Effector CD4-positive, alpha-beta T cell (primary cell): ENCODE measurements at places on chromosomes 7 and 10.

DNA sequence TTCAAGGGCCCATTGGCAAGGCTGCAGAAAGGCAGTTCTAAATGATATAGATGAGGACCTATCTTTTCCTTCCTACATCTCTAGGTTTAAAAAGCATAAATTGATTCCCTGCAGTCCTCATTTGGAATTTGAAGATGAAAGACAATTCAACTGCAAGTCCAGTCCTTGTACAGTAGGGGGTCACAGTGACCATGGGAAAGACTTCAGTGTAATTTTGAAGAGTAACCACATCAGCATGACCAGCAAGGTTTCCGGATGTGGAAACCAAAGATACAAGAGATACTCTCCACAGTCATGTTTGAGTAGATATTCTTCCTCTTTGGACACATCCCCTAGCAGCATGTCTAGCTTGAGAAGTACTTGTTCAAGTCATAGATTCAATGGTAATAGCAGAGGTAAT is 539.3 kb upstream of the TEX47 start:
- no peak for DNase-seq

- DNase-seq = no peak
Observed at GRCh38 chr7:52944921-52945320, 90.5 kb upstream of the POM121L12 start.

DNA sequence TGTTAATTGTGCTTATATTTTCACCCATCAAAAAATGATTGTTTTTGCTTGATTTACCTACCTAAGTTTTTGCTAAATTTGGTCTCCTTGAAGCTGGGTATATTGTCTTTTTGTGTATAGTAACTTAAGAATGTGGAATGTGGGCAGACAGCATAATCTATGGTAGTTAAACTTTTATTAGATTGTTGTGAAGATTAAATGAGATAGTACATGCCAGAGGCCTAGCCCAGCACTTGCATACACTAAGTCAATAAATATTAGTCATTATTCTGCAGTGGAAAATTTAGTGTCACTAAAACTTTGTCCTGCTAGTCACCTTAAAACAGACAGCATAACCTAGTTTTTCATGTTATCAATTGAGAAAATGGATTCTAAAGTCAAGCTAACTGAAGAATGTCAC is 19.3 kb upstream of the RPA3 start:
- no peak for DNase-seq

DNA sequence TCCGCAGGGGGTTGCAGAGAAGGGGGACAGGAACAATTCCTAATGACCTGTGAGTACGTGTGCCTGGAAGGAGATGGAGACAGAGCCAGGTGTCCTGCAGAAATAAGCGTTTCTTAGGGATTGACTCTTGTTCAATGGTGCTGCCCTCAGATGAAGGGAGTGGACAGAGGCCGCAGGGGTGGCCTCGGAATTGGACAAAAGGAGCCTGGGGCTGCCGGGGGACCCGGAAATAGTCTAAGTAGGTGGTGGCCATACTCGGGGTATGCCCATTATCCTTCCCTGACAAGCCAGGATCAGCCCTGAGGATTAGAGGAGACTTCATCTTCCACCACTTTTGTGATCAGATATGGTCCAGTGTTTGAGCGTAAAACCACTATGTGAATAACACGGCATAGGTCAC is 39.2 kb downstream of the ELFN1 start:
- DNase-seq = peak; percentile 0

DNA sequence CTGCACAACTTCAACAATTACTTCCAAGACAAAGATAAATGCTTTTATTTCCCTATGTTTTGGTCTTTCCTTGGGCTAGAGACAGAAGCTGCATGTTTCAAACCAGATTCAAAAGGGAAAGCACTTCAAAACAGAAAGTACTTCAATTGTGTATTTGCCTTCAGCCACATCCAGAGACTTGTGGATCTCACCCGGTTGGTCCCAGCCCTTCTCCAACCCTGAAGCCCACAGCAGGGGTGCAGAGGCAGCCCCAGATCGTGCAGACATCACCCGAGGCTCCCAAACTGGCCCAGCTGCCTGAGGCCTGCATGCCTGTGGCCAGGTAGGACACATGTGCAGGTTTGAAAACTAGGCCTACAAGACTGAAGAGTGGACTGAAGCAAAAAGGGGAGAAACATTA is 80.8 kb downstream of the ALOX5 start:
- DNase-seq = no peak

DNA sequence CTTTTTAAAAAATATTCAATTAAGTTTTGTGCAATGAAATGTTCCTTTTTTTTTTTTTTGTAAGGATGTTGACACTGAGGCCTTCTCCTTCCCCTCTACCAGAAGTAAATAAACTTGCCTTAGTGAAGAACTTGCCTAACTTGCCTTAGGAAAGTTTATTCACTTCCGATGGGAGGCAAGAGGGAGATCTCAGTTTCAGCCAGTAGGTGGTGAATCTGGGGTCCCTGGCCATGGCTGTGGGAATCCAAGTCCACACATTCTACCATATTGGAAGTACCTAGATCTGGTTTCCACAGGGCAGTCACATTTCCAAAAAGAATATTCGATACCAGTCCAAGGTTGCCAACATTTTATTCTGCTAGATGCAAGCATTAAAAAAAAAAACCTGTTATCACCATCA is 270.9 kb downstream of the CCSER2 start:
- no peak for DNase-seq

DNA sequence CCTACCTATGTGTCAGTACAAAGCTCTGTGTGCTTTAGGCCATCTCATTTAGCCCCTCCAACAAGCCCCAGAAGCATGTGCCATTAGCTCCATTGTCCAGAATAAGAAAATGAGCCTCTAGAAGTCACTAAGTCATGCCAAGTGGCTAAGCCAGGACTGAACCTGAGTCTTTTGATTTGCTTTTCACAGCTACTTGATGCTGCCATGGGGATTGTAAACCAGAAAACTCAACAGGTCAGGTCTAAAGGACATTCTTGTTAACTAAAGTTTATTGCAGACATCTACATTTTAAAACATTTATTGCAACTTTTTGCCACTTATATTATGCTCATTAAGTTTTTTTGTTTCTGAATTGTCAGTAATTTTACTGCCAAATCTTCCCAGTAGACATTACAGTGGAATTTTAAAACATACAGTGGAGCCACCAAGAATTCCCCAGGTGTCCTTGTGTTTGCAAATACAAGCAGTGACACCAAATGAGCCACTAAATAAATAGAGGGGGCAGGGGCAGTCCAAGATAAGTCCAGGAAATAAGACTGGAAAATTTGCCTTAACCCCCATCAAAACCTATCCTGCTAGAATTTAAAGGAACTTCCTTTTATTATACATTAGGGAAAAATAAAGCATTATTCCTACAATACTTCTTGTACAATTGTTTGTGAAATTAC is 115.9 kb downstream of the RAPGEF5 start:
- no peak for DNase-seq

DNA sequence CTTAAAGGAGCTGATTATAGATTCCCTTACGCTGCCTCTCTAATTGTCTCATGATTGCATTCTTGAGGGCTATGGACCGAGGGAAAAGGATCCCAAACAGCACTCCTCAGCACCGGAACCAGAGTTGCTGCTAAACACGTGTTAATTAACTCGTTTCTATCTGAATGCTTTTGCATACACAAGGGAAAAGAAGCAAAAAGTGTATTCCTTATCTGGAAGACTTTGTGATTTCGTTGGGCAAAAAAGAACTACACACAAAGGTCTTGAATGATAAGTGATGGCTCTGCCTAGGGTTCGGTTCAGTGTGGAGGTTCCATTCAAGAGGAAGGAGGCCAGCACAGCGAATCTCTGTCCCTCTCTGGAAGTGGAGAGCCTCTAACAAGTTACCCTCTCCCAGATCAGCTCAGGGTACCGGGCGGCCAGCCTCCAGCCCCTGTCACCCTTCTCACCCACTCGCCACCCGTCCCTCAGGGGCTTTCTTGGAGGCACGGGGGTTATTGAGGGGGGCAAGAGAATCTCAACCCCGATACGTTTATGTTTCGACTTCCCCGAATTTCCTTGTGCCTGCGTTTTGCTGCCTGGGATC is 515 bp upstream of the SLC4A2 start:
- no peak for DNase-seq

DNA sequence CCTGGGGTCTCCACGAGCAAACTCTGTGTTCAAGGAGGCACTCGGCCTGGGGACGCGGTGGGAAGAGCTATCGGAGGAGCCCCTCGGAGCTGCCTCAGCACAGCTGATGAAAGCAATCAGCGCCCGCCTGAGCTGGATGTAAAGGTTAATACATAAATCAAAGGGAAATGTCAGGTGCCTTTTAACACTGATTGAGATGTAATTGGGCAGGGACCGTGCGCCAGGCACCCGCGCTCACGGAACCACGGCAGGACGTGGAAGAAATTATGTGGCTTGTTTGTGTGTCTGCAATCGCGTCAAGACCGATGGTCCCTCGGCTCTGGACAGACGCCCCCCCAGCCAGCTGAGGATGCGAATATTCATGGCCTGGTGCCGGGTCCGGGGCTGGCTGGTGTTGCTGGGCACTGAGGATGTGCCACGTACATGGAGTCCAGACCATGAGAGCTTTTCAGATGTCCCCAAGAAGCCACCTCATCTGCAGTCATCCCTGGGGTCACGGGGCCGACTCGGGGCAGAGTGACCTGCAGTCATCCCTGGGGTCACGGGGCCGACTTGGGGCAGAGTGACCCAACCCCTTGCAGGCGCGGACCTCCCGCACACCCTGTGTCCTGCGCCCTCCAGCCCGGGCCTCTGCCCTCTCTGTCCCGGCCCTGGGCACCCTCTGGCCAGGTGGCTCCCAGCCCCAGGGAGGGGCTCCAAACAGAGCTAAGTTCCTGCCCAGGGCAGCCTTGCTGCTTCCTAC is 15.6 kb downstream of the FOXL3 start:
- DNase-seq = no peak

GRCh38 chr7:2941216-2941859 is 97.2 kb upstream of the GNA12 start:
- DNase-seq = no peak

DNA sequence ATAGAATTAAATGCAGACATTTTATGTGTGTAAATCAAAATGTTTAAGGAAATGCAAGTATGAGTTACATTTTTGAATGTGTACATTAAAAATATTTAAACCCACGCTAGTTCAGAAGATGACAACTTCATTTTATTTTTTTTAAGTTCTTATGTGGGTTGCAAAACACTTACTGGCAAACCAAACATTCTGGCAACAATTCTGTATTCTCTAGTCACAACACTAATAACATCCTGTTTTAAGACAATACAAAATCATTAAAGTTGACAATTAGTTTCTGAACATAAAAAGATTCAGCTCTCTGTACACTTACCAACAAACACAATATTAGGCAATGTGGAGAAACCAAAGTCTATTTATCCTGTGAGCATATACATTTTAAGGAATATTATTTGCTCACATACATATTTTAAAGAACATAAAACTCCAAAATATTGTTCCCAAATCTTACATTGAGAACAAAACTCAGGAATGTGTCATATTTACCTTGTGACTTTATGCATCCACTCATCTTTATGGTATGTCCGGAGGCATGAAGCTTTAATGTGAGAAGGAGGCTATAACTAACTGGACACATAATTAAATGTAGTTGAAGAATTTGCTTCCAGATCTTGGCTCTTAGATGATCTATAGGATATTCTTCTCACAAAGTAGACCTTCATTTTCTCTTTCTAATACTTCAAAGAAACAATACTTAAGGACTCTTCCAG is 134.7 kb downstream of the DGKB start:
- no peak for DNase-seq

DNA sequence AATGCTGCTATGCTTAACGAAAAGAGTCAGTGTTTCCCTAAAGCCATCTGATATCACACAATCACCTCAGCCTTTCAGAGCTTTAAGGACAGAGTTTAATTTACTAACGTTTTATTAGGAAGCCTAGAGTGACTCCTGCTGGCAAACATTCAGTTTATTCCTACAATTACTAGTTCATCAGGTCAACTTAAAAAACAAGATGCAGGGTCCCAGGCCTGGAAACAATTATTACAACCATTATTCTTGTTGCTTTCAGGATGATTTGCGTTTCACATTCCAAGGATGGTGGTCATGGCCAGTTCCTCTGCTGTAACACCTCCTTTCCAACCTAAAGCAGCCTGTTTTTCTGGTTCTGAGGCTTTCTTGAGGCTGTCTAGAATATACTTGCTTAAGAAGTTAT is 1.5 kb upstream of the FAM53B start:
- DNase-seq = peak; percentile 42

GRCh38 chr10:22003964-22004281 is 393 bp upstream of the DNAJC1 start:
- DNase-seq = no peak
